ENCODE measurements at places on chromosomes 2 and 18.
A peak's percentile ranks its signal among the peaks of the same experiment; 100 is the strongest.

DNA sequence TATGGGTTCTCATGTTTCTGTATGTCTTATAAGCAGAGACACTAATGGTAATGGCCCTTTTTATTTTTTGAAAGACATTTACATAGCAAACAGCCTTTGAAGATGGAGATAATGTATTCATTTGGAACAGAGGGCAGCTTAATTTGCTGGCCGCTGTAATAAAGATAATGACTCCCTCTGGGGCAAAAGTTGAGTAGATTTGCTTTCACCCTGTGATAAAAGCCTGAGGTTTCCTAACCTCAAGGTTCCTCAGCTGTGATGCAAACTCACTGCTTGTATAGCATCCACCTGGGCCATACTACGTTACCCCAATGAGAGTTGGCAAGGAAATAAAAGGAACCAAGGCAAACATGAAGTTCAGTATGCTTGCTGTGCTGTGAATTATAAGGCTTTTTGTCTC, 54.8 kb downstream of the TEX51 start:
- DNase-seq, result no peak

DNA sequence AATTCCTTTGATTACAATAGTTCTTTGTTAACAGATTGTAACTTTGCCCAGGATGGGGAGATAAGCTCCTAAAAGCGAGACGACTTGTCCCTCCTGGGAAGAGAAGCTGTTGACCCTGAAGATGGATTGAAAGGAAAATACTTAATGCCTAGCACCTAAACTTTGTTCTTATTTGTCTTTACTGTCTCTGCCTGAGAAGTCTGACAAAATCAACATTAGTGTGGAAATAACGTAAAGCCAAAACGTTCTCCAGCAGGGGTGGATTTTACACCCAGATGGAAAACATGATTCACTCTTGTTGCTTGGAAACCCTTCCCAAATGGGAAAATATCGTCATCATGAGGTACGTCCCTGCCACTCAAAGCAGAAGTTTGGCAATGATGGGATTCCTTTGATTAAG, 450.1 kb downstream of the SLC4A3 start:
- no peak for DNase-seq

DNA sequence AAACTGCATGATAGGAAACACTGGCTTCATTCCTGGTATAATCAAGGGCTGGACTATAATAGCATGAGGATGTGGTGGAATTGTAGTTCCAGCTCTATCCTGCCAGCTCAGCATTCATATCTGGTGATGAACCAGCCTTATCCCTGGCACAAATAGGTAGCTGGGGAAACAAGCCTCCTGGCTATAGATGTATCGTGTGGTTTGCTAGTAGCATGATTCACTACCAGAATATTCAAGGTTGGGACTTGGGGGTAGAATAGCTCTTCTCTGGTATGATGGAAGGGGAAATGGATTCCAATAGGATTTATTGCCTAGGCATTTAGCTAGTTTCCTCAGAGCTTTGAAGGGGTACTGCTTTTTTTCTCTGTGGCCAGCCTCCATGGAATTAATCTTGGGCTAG, 532.8 kb downstream of the FBXO15 start:
- DNase-seq, result no peak

GRCh38 chr18:44996261-44996660, 315.6 kb downstream of the SETBP1 start:
- DNase-seq, result no peak

DNA sequence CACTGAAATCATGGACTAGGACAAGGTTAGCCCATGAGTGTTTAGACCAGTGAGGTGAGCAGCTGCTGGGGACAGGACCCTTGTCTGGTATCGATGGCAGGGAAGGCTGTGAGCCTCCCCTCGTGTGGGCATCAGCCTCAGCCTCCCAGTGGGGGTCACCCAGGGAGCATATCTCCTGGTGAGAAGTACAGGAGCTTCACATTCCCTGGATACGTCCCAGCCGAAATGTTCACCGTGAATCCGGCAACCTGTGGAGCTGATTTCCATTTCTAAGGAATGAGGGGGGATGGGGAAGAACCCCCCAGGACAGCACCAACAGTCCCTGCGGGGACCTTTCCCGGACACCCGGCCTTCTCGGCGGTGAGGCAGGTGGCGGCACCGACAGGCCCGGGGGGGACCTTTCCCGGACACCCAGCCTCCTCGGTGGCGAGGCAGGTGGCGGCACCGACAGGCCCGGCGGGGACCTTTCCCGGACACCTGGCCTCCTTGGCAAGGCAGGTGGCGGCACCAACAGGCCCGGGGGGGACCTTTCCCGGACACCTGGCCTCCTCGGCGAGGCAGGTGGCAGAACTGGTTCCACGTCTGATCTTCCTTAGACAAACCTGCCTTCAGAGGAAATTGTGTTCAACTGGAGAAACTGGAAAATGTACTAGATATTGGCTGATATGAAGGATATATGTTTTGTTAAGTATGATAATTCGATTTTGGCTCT, 21.2 kb downstream of the RTP5 start:
- DNase-seq, result no peak

DNA sequence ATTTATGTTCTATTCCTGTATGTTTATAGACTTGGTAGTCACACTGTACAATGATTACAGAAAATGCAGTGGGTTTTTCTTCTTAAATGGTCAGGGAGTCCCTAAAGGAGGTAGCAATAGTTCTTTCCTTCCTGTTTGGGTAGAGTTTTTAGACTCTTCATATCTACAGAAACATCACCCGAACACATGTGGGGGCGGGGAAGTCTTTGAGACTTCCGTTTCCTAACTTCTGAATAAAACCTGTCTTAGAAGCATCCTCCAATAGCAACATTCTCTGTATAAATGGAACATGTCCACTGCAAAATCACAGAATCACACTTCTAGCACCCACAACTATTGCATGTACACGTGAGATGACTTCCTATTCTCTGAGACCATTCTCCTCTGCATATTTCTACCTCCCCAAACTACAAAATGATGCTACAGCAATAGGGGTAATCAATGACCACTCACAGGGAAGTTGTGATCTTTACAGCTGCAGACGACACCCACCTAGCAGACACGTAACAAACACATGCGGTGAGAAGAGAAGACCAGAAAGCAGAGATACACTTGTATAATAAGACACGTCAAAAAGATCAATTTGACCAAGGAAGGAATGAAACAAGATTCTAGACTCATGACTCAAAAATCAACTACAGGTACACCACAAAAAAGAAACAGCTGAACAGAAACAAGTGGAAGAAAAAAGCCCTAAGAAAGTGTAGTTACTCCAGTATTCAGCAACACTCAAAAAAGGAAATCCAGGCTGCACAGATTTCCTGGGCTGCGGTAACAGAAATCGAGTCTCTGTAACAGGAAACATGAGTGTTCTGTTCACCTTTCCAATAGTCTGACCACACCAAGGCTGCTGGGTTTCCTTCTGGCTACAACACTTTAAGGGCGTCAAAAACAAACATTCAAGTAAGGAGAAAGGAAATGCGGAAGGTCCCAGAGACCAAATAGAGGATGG, 120.4 kb downstream of the ZNF516 start:
- no peak for DNase-seq

- no peak for DNase-seq
Measured at GRCh38 chr2:181052523-181052891, 72.1 kb downstream of the UBE2E3 start.

DNA sequence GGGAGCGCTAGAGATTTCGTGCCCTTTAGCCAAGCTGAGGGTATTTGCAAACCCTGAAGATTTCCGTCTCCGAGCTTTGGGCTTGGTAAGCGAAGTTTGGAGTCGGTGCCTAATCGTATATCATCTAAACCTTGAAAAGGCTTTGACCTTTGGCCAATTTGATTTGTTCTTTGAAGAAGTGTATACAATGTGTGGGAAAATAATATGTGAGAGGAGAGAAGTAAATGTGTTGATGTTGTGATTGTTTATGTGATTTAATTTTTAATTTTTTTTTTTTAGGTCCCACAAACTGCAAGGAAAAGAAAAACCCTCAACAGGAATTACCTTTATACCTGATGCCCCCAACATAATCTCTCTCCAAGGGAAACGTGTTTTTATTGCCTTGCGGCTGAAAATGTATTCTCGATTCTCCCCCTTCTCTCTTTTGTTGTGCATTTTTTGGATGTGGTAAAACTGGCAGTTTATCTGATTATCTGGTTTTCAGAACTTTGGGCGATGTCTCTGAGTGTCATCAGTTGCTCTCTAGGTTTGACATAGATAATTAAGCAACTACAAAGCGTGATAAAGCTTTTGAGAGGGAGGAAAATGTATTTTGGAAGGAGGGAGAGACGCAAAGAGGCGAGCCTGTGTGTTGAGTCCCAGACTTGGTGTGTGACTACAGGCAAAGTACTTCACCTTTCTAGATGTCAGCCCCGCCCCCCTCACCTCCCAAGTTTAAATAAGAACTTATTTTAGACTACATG, 912 bp upstream of the FBXO11 start:
- DNase-seq, result no peak

- no peak for DNase-seq
Measured at GRCh38 chr18:27921392-27921791, 255.5 kb downstream of the CDH2 start.

GRCh38 chr2:235553696-235554100, 59.9 kb downstream of the AGAP1 start:
- peak; percentile 47 for DNase-seq

DNA sequence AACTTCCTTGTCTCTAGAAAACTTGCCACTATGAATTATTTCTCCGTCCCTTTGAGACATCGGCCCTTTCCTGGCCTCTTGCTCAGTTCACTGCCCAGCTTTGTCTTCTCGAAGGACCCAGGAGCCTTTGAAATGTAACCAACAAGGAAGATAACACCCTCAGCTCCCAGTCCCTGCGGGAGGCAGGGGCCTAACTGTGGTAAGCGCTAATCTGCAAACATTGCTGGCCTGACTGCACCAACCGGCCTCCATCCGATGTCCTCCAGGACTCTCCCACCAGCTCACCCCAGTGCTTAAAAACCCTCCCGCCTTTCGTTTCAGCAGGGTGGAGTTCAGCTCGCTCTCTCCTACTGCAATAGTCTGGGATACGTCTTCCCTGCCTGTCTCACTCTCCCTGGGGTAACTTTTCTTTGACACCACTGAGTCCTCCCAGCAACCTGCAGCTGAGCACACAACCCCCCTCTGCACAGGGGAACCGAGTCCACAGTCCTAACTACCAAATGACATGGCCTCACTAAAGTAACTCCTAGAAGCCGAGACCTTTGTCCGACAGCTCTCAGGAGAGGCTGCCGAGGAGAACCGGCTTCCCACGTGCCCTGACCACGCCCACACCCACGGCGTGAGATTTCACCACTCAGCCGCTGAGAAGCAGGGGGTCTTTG, 76.1 kb downstream of the MBP start:
- DNase-seq, result no peak
